Ascending aorta (tissue), 2 donors: ENCODE measurements at places on chromosomes 3 and 15.

DNA sequence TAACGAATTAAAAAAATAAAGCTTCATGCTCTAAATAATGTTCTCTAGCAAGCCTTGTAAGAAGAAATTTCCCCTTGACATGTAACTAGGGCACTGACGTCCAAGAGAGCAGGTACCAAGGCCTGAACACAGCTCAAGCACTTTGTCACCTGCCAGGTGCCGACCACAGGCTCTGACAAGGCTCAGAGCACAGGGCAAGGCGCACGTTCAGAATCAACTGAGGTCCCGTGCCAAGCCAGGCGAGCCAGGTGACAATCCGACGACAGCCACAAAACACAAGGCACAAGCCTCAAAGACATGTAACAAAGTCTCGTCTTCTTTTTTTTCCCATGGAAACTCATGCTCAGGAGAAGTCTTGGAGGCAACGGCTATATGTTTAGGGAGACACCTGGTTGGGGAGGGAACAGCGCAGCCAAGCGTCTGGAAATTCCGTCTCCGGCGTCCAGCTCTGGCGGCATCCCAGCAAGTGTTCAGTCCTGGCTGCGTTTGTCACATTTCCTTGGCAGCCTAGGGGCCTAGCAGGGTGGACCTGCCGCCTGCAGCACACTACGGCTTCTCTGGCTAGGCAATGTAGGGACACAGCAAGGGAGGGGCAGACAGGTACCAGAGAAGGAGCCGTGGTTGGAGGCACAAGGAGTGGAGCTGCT lies 76.7 kb downstream of the ADAMTS17 start:
- DNase-seq: no peak
- no peaks in the 10 kb centered on the region for H3K27me3 ChIP-seq
- no peaks in the 10 kb centered on the region for H3K4me1 ChIP-seq
- H3K36me3 ChIP-seq: no peaks in the 10 kb centered on the region
- H3K4me3 ChIP-seq: no peak overlapping the region

DNA sequence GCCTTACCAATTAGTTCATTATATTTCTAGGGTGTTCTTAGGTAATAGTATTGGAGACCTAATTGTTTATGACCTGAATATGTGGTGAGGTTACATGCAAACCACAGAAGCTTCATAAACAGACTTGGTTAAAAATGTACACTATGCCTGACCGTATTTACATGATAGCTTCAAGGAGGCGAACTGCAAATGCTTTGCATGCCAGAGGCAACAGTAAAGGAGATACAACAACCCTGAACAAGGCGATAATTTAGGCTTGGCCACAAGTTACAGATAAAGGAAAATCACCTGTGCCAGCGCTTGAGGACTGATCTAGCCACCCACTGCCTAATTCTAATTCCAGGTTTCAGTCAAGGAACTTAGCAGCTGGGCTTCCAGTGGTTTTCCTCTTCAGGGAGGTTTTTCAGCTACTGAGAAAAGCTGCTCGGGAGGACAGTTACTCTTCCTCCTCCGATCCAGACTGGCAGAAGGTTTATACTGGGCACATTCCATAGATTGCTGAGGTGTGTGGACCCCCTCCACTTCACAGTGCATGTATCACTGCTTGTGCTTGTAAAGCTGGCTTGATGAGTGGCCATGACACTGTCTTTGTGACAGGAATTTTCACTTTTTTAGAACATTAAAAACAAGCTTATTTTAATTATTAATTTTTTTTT lies 95.6 kb downstream of the DHX36 start:
- no peak for DNase-seq
- H3K4me3 ChIP-seq: no peak overlapping the region
- H3K27me3 ChIP-seq: no peaks in the 10 kb centered on the region
- H3K4me1 ChIP-seq: no peaks in the 10 kb centered on the region

DNA sequence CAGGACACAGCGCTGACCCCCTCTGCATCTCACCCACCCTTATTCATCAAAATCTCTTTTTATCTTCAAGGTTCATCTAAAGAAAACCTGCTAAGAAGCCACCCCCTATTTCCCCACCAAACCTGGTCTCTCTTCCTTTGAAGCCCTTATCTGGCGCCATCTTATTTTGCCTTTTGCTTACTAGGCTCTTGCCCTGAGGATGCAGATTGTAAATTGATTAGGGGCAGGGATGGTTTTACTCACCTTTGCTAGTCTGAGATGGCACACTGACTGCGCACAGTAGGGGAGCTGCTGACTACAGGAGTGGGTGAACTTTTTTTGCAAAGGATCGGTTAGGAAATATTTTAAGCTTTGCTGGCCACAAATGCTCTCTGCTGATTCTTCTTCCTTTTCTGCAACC lies 78.9 kb upstream of the BHLHE40 start:
- no peaks in the 10 kb centered on the region for H3K27me3 ChIP-seq
- no peaks in the 10 kb centered on the region for H3K36me3 ChIP-seq
- H3K27ac ChIP-seq: peak overlapping the region; percentile 75
- peaks cover 16% of the 10 kb centered on the region for H3K4me1 ChIP-seq
- no peak for DNase-seq
- no peak overlapping the region for H3K4me3 ChIP-seq

GRCh38 chr3:46291046-46291445 lies 48.8 kb downstream of the CCR3 start:
- no peaks in the 10 kb centered on the region for H3K36me3 ChIP-seq
- H3K27ac ChIP-seq: no peak overlapping the region
- no peaks in the 10 kb centered on the region for H3K27me3 ChIP-seq
- no peaks in the 10 kb centered on the region for H3K4me1 ChIP-seq
- no peak for DNase-seq

DNA sequence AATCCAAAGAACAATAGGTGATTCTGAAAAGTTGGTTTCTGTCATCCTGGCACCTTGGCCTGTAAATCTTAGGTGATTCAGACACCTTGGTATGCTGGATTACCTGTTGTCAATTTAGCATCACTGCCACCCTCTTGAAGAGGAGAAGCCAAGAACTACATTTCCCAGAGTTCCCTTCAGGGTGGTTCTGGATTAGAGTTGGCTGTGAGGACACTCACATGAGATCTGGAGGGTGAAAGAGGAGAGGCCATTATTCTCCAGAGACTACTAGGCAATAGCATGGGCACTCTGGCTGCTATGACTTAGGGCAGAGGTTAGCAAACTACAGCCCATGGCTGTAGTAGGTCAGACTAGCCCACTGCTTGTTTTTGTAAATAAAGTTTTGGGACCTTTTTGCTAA lies 41.7 kb upstream of the CORO2B start:
- peak overlapping the region; percentile 92 for H3K27ac ChIP-seq
- H3K36me3 ChIP-seq: no peaks in the 10 kb centered on the region
- H3K4me3 ChIP-seq: no peak overlapping the region
- no peaks in the 10 kb centered on the region for H3K27me3 ChIP-seq
- no peak for DNase-seq
- H3K4me1 ChIP-seq: peaks cover 18% of the 10 kb centered on the region

DNA sequence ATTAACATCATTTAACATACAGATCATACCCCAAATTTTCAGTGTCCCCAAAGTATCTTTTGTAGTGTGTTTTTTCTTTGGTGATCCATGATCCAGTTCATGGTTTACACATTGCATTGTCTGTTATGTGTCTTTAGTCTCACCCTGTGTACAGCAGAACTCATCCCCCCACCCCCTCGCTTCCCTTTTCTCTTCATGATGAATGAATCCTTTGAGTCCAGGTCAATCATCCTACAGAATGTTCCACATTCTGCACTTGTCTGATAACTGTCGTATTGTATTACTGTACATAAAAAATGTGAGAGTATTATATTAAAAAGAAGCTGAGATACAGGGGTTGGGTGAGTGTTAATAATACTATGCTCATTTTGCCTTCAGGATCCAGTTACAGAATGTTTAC lies 14.6 kb upstream of the NIT2 start:
- no peaks in the 10 kb centered on the region for H3K27me3 ChIP-seq
- no peak for DNase-seq
- peaks cover 24% of the 10 kb centered on the region for H3K36me3 ChIP-seq
- no peak overlapping the region for H3K4me3 ChIP-seq
- H3K4me1 ChIP-seq: no peaks in the 10 kb centered on the region

DNA sequence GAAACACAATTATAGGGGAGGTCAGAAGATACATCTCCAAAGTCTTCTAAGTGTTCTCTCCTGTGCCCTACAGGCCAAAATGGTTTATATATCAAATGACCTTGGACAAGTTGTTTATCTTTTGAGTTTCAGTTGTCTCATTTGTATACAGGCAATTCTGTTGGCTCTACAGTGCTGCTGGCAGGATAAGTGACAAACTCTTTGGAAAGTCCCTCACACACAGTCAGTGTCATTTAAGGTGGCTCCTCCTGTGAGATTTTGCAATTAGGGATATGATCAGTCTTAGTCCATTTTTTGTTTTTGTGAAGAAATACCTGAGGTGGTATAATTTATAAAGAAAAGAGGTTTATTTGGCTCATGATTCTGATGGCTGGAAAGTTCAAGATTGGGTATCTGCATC lies 1035.8 kb upstream of the CFAP20DC start:
- H3K27ac ChIP-seq: no peak overlapping the region
- no peaks in the 10 kb centered on the region for H3K36me3 ChIP-seq
- no peaks in the 10 kb centered on the region for H3K27me3 ChIP-seq
- H3K4me3 ChIP-seq: no peak overlapping the region

- no peak for DNase-seq
- H3K36me3 ChIP-seq: no peaks in the 10 kb centered on the region
These were observed 154.8 kb upstream of the TTC14 start for GRCh38 chr3:180447136-180447535.

DNA sequence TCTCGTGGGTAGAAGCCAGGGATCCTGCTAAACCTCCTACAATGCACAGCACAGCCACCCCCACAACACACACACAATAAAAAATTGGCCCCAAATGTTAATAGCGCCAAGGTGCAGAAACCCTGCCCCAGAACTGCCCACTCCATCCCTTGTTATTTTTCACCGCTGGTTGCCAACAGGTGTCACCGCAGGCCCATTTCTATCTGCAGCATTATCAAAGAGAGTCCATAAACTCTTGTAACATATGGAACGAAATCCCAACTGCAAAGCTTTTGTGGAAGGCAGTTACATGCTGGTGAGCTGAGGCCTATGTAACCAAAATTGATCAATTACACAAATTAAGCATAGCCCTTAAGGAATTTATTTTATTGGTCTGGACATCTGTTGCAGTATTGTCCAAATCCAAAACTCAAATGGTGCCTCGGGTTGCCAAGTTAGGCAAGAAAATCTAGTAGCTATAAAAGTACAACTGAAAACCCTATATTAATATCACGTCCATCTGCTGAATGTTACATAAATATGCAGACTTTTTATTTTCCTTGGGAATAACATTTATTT lies 66.2 kb downstream of the SAMMSON start:
- no peak overlapping the region for H3K4me3 ChIP-seq
- peak overlapping the region; percentile 66 for H3K27ac ChIP-seq
- no peaks in the 10 kb centered on the region for H3K36me3 ChIP-seq
- no peaks in the 10 kb centered on the region for H3K27me3 ChIP-seq
- DNase-seq: no peak

GRCh38 chr3:157081626-157082210 lies 78.2 kb downstream of the CCNL1 start:
- no peak overlapping the region for H3K4me3 ChIP-seq
- no peaks in the 10 kb centered on the region for H3K36me3 ChIP-seq
- DNase-seq: peak; percentile 96
- peaks cover 7% of the 10 kb centered on the region for H3K4me1 ChIP-seq
- H3K27me3 ChIP-seq: no peaks in the 10 kb centered on the region

DNA sequence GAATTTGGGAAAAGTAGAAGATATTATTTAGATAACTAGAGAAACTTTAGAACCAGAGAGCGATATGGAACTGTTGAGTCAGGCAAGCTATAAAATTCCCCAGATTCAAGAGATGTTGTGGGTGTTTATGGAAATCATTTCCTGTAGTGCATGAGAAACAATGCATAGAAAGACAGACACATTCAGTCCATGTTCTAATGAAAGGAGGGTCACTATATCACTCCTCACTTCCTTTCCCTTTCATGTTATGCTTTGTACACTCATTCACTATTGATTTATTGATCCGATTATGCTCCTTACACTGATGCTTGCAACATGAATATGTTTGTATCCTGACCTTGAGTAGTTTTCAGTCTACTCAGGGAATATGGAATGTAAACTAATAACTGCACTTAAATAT lies 1459.9 kb upstream of the ALCAM start:
- no peaks in the 10 kb centered on the region for H3K27me3 ChIP-seq
- DNase-seq: no peak
- no peaks in the 10 kb centered on the region for H3K4me1 ChIP-seq
- no peak overlapping the region for H3K27ac ChIP-seq

DNA sequence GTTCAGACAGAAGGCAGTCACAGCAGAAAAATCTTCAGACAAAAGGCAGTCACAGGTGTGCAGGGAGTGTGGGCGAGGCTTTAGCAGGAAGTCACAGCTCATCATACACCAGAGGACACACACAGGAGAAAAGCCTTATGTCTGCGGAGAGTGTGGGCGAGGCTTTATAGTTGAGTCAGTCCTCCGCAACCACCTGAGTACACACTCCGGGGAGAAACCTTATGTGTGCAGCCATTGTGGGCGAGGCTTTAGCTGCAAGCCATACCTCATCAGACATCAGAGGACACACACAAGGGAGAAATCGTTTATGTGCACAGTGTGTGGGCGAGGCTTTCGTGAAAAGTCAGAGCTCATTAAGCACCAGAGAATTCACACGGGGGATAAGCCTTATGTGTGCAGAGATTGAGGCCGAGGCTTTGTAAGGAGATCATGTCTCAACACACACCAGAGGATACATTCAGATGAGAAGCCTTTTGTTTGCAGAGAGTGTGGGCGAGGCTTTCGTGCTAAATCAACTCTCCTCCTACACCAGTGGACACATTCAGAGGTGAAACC lies 27.6 kb downstream of the ZNF589 start:
- H3K27me3 ChIP-seq: no peaks in the 10 kb centered on the region
- no peaks in the 10 kb centered on the region for H3K4me1 ChIP-seq
- H3K4me3 ChIP-seq: no peak overlapping the region
- peaks cover 25% of the 10 kb centered on the region for H3K36me3 ChIP-seq
- no peak overlapping the region for H3K27ac ChIP-seq
- DNase-seq: no peak

DNA sequence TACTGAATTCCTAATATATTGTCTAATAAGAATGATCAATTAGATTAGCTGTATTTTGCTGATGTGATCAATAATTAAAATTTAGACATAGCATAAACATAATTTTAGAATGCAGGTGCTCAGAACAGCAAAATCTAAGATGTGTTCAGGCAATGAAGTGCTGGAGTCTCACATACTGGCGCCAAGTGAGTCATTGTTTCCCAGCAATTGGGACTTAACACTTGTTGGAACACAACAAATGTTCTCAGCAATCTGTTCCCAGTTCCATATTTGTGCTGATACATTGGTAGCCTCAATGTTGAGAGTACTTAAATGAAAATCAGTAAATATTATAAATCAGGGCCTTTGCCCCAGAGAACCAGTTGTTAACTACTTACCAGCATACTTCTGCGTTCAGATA lies 619.0 kb downstream of the ROBO1 start:
- no peak overlapping the region for H3K27ac ChIP-seq
- H3K27me3 ChIP-seq: no peaks in the 10 kb centered on the region
- no peaks in the 10 kb centered on the region for H3K4me1 ChIP-seq
- no peak for DNase-seq

DNA sequence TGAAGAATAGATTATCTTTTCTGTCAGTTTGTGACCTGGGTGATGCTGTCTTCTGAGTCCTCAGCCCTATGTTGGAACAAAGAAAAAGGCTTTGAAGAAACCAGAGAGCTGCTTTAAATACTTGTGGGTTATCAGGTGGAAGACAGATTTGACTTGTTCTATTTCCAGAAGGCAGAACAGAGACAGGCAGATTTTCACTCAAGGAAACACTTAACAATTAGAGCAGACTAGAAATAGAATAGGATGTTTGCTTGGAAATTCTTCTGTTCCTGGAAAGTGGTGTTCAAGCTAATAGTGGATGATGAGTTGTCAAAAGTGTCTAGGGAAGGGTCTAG lies 219.4 kb downstream of the UBE2E2 start:
- H3K36me3 ChIP-seq: no peaks in the 10 kb centered on the region
- H3K4me1 ChIP-seq: no peaks in the 10 kb centered on the region
- H3K4me3 ChIP-seq: no peak overlapping the region
- no peak overlapping the region for H3K27ac ChIP-seq
